AG08396 (cell line): ENCODE measurements at places on chromosomes 16 and 17.

- DNase-seq, result peak; percentile 65
Observed at GRCh38 chr16:67653128-67653788, 6.8 kb downstream of the ACD start.

DNA sequence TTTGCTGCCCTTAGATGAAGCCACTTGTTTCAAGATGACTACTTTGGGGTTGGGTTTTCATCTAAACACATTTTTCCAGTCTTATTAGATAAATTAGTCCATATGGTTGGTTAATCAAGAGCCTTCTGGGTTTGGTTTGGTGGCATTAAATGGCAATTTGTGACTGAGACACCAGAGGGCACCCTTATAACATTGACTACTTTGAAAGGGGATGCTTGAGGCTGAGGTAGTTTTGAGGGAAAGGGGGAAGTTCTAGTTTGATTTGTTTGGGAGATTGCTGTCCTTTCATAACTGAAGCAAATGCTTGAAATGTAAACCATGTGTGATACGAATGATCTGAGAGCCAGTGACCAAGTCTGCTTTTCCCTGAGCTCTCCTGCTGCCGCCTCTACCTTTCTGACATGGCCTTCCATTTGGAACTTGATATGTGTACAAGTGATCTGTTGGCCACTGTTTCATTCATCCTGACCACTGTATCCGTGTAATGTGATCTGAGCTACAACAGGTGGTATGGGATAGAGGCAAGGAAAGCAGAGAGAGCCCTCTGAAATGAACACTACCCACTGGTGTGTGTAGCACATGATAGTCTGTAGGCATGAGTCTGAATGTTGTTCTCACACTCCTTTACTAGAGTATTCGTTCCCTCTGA is 5.8 kb upstream of the RARA start:
- DNase-seq, result peak; percentile 51

- DNase-seq, result no peak
Observed at GRCh38 chr16:74807052-74807646, 32.5 kb upstream of the FA2H start.

GRCh38 chr16:87076950-87077749 is 240.0 kb downstream of the C16orf95 start:
- peak; percentile 54 for DNase-seq

- DNase-seq, result no peak
Observed at GRCh38 chr16:80723091-80723490, 81.3 kb downstream of the CDYL2 start.

- DNase-seq, result no peak
Observed at GRCh38 chr17:67833946-67834631, 8.8 kb downstream of the BPTF start.

DNA sequence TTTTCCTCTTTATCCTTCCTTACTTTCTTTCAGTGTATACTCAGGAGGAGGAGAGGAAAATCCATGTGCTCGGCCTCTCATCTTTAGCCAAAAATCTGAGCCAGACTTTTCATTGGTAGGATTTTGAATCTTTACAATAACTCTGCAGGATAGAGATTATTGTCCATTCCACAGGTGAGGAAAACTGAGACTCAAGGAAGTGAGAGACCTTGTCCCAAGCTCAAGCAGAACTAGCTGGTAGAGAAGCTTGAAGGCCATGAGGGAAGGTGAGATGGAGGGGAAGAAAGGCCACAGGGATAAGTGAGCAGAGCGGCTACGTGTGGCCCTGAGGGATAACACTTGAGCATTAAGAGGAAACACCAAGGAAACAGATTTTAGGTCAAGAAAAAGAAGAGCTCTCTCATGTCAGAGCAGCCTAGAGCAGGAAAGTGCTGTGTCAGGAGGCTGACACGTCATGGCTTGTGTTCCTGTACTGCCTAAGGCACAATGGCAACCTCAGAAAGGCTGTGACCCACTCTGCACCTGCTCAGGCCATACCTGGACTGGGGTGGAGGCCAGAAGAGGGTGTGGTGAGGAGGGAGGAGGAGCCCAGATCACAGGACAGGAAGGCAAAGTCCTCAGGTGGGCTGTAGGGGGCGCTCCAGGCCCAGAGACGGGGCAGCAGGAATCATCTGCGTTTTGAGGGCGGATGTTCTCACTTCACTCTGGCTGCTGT is 11.9 kb downstream of the MT4 start:
- DNase-seq, result peak; percentile 54
